IPS DF 6.9 (cell line): ENCODE measurements at places on chromosomes 1 and 21.

- DNase-seq, result no peak
Measured at GRCh38 chr1:175891783-175892309, 148.5 kb upstream of the TNR start.

DNA sequence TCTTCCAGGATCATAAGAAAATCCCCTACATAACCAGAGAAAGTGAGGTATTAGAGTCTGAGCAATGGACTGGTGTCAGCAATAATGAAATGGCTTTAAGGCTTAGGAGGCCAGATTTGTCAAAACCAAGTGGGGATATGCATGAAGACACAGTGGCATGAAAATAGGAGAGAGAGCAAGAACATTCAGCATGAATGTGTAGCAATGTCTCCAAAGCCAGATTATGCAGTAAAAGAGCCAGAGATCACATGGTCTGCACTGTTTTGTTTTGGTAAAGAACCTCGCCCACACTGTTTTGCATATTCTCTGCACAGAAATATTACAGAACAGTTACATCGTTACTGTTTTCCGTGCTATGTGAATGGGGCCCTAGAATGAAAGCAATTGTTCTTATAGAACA is 589.4 kb downstream of the PLPP3 start:
- no peak for DNase-seq

GRCh38 chr1:183901748-183902330 is 96.9 kb downstream of the RGL1 start:
- no peak for DNase-seq

GRCh38 chr1:111271464-111271801 is 19.2 kb upstream of the CHIA start:
- no peak for DNase-seq

DNA sequence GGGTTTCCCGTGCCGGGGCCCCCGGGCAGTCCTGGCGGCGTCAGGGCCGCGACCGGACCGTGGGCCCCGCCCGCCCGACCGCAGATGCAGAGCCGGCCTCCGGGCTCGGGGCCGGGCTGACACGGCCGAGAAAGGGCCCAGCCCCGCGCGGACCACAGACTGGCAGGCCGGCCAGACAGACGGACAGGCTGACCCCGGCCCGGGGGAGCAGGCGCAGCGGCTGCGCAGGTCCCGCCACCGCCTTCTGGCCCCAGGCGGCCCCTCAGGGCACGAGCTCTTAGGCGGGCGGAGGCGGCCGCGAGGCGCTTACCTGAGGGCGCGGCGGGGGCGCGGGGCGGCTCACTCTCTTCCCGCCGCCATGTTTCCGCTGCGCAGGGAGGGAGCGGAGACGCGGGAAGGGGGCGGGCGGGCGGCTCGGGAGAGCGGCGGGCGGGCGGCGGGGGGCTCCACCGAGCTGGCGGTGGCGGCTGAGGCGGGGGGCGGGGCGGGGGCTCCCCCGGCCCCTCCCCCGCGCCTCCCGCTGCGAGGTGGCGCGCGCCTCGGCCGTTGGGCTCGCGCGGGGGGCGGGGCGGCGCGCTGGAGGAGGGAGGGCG is at the start of gene SCMH1:
Gene SCMH1, minus strand, starts transcription at position 558 of the 593 bp plus-strand sequence. CDS start 56,173 bp downstream, outside the sequence.
- no peak for DNase-seq

DNA sequence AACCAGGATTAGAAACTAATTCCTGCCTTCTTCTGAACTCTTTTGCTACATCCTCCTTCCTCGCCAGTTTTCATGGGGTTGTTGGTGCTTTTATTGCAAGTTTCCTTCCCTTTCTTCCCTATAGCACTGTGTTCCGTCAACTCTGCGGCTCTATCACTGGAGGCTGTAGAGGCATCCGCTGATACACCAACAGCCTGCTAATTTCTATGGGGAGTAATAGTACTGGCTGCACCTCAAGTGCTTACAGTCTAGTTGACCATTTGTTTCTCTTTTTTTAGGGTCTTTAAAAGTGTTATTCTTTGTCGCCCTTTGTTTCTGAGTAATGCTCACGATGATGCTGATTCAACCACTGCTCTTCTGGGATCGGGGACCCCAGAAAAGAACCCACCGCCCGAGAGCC is 746 bp downstream of the MIS18A start:
- no peak for DNase-seq
